Stimulated activated CD4-positive, alpha-beta T cell treated with anti-CD3 and anti-CD28 coated beads, Interleukin-2, amount 100 ng/mL, for 24 hours (primary cell): ENCODE measurements at places on chromosomes 13 and 19.
A peak's percentile ranks its signal among the peaks of the same experiment; 100 is the strongest.

GRCh38 chr13:112943309-112944125, 25.5 kb upstream of the MCF2L start:
- DNase-seq: peak; percentile 33

GRCh38 chr19:39514840-39515550, at the start of gene SELENOV:
TSS of gene SELENOV (plus strand) at chr19:39515139. CDS start at chr19:39515213, 74 bp downstream.
- no peak for DNase-seq

- DNase-seq: no peak
These were observed 10.3 kb downstream of the ZNF558 start for GRCh38 chr19:8821748-8822241.

- no peak for DNase-seq
These were observed 69.3 kb upstream of the HMGB1 start for GRCh38 chr13:30535046-30535445.

DNA sequence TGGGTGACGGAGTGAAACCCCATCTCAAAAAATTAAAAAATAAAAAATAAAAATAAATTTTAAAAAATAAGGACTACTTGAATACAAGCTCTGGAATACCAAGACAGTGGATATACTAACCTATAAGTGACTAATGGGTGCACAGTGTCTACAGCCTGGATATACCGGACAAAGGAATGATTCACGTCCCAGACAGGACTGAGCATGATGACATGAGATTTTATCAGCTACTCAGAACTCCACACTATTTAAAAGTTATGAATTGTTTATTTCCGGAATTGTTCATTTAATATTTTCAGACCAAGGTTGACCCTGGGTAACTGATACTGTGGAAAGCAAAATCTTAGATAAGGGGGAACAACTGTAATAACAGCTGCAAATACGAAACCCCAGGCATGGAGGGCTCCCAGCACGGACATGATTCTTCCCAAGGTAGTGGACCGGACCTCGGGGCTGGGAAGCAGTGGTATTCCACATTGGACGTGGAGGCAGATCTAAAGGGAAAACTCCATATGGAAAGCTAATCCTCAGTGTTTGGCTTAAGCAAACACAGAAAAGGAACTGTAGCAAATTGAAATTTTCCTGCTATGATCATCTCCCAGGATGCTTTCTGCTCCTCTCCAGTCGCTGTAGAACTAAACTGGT, 102.6 kb upstream of the TSHZ3 start:
- no peak for DNase-seq

GRCh38 chr19:6509118-6509971, 7.2 kb upstream of the TUBB4A start:
- no peak for DNase-seq
